ENCODE measurements at places on chromosomes 11 and 22. TPM values are rescaled to one million over a fixed set of nuclear protein-coding genes. Genes with fewer than 3 reads are reported as not detected.

GRCh38 chr22:28063656-28064055, 144.6 kb upstream of the PITPNB start:
- DNase-seq, result no peak

The TLCD5 gene
- total RNA-seq, result 0.80 TPM

DNA sequence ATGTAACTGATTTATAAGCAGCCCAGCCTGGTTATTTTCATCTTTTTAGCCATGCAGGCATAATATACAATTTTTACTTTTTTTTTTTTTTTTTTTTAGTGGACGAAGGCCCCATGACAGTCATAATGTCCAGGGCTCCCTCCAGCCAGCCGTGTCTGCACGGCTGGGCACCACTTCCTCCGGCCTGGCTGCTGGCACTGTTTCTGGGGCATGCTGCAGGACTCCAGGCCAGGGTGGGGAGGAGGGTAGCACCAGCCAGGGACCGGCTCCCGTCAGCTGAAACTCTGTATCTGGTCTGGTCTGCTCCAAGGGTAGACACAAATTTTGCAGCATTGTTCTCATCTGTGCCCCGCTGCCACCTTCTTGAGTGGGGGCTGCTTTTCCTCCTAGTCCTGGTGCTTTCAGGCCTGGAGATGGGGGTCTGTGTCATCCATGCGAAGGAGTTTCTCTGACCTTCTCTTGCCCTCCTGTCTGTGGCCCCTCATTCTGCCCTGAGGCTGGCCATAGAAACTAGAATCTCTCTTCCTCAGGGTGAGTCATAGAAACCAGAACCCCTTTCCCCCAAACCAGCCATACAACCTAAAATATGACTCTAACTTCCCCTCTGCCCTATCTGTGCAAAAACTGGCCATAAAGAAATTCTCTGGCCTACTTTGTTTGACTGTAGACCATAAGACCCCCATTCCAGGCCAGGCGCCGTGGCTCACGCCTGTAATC, 9.2 kb upstream of the RRP7A start:
- DNase-seq, result no peak

DNA sequence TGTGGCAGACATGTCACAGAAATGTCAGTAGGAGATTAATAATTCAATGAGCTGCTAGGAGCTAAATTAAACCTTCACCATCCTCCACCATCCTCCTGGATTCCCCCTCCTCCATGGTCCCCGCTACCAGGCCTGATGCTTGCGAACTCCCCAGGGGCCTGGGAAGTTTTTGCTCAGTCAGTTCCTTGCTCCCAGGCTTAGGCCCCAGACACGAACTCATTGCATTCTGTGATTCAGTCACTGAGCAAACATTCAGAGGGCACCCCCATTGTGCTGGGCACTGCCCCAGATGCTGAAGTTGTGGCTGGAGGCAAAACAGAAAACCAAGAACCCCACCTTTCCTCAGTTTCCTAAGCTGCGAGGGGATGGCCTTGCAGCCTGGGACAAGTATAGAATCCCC, 14.3 kb downstream of the NPTXR start:
- DNase-seq, result no peak

- DNase-seq, result no peak
Measured at GRCh38 chr11:9858822-9859221, 194.9 kb downstream of the SWAP70 start.

DNA sequence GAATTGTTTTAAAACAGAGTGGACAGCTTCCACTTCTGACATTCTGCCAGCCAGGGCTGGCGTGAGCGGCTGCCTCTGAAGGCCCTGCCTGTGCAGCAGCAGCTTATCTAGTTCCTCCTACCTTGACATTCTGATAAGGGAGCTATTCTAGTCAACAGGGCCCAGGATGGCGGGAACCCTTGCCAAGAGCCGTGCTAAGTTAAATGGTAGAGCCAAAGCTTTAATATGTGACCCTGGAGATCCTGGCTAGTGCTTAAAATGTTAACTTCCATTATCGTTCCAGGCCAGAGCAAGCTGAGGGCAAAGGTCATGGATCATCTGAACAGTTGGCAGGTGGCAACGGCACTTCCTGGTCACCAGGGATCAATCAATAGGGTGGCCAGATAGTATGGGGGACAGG, 3.5 kb downstream of the KCNJ5 start:
- no peak for DNase-seq

GRCh38 chr11:60992842-60993409, 21.4 kb downstream of the CD6 start:
- no peak for DNase-seq

The HEPN1 gene
- total RNA-seq, result not detected

DNA sequence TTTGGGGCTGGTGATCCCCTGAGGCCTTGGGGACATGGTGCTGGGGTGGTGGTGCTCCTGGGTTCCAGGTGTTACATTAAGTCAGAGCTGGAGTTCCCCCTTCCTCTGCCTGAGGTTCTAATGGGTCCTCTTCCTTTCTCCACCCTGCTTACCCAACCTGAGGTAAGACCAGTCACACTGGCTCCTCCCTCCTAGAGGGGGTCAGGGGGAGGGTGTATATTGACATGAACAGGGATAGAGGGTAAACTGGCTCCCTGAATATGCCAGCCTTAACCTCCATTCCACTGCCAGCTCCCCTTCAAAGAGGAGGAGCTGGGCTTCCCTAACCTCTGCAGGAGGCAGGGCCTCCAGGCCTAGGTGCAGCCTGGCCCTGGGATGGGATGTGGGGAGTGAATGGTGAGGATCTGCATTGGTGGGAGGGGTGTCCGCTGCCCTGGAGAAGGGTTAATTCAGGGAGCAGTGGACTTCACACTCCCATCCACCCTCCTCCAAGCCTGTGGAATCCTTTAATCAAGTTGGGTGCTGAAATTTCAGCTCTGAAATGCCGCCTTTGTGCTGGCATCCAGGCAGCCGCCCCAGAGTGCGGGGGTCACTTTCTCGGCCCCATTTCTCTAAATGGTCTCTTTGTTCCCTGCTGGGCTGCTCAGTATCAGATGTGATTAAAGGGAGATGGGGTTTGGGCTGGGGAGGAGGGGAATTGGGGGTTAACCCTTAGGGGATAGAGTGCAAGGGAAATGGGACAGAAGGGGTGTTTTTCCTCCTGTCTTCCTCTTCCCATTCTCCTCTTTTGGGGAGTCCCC, 15.2 kb downstream of the POLR2F start:
- no peak for DNase-seq
